ENCODE measurements at places on chromosomes 7 and 10.
A peak's percentile ranks its signal among the peaks of the same experiment; 100 is the strongest.

DNA sequence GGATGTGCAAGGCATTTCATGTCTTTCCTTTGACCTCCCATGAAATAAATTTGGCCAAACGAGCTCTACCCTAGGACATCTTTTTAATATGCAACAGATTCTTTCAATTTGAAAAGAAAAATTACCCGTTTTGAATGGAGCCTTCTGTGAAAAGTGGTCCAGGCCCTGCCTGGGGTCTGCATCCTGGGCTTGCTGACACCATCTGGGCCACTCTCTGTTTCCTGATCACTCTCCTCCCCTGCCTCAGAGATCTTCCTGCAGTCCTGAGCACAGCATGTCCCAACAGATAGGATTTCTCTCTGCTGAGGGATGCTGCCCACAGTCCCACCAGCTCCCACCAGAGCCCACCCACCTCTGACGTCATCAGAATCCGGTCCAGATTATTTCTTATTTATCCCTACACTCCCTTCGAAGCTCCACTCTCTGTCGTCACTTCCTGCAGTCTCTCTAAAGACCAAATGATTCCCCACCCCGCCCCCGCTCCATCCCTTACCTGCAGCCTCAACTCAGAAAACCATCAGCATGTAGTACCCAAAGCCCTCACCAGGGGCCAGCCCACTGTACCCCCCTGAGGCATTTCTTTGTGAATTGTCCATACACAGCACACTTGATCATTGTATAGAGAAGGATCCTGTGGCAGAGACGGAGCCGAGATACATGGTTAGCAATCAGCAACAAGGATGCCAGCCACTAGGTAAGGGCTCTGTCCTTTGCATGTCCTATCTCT, 192.1 kb upstream of the MGMT start:
- H3K4me1 ChIP-seq, result peaks cover 11% of the 10 kb centered on the region
- H3K27me3 ChIP-seq, result no peaks in the 10 kb centered on the region
- H3K36me3 ChIP-seq, result no peaks in the 10 kb centered on the region
- no peak overlapping the region for H3K27ac ChIP-seq
- no peak overlapping the region for H3K4me3 ChIP-seq

DNA sequence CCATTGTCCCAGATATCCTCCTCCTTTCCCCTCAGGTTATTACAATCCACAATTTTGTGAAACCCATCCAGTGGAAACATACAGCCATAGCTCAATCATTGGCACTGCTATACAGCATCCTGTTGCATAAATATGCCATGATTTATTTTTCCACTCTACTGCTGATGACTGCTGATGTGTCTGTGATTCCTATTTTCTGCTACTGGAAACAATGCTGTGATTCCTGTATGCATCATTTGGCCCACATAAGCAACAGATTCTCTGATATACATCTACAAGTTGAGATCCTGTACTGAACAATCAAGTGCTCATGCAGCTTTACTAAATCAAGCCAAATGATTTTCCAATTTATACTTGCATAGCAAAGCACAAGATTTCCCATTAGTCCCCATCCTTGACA, 39.6 kb downstream of the CUL2 start:
- H3K27me3 ChIP-seq, result no peaks in the 10 kb centered on the region
- H3K36me3 ChIP-seq, result peaks cover 22% of the 10 kb centered on the region
- H3K27ac ChIP-seq, result no peak overlapping the region
- H3K4me1 ChIP-seq, result no peaks in the 10 kb centered on the region
- H3K4me3 ChIP-seq, result no peak overlapping the region

GRCh38 chr7:786472-787255, 45.6 kb upstream of the SUN1 start:
- no peaks in the 10 kb centered on the region for H3K4me1 ChIP-seq
- H3K27me3 ChIP-seq, result no peaks in the 10 kb centered on the region
- DNase-seq, result peak; percentile 61
- H3K27ac ChIP-seq, result no peak overlapping the region
- peaks cover 43% of the 10 kb centered on the region for H3K36me3 ChIP-seq
- no peak overlapping the region for H3K4me3 ChIP-seq

- no peaks in the 10 kb centered on the region for H3K4me1 ChIP-seq
- H3K4me3 ChIP-seq, result no peak overlapping the region
- no peak overlapping the region for H3K27ac ChIP-seq
- H3K36me3 ChIP-seq, result no peaks in the 10 kb centered on the region
- H3K27me3 ChIP-seq, result no peaks in the 10 kb centered on the region
Observed at GRCh38 chr7:70044525-70044924, 446.2 kb downstream of the AUTS2 start.

- H3K27me3 ChIP-seq, result no peaks in the 10 kb centered on the region
- no peaks in the 10 kb centered on the region for H3K36me3 ChIP-seq
- no peak overlapping the region for H3K4me3 ChIP-seq
- H3K27ac ChIP-seq, result no peak overlapping the region
- DNase-seq, result no peak
Observed at GRCh38 chr10:48531486-48531885, 73.4 kb downstream of the ARHGAP22 start.

DNA sequence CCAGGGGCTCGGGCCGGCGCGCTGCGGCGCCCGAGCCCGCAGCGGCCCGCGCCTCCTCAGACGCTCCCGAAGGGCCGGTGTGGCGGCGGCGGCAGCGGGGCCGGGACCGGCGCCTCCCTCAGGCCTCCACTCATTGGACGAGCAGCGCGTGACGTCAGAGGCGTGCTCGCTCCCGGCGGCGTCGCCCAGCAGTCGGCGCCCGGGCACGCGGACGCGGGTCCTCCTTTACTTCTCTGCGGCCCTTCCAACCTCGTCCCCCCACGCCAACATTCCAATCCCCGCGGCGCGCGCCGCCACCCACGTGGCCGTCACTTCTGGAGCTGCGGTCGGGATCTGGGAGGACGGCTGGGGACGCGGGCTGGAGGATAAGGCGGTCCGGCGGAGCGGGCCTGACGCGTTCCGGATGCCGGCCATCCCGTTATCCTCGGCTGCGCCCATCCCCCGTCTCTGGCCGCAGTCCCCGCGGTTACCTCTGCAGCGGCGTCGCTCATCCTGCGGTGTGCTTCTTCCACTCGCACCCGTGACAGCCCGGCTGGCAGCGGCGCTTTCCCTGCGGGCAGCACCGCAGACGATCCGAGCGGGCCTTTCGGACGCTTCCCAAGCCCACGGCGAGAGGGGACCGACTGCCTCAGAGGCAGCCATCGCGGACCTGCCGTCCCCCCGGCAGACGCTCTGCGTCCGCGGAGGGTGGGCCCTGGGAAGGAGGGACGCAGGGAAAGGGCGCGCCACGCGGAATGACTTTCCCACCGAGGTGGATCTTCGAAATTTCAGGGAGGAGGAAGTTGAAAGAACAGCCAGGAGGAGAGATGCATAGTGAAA, at the start of gene PDZD8:
PDZD8 (minus strand) TSS at position 81 of the 819 bp plus-strand sequence. CDS start 213 bp downstream, outside the sequence.
- H3K27ac ChIP-seq, result peak within 1 kb of the TSS; percentile 77
- H3K27me3 ChIP-seq, result no peaks in the 10 kb centered on the region
- H3K4me1 ChIP-seq, result peaks cover 15% of the 10 kb centered on the region
- no peaks in the 10 kb centered on the region for H3K36me3 ChIP-seq
- DNase-seq, result peak; percentile 91

- peak overlapping the region; percentile 65 for H3K4me3 ChIP-seq
- peaks cover 66% of the 10 kb centered on the region for H3K27me3 ChIP-seq
- no peak overlapping the region for H3K27ac ChIP-seq
- H3K36me3 ChIP-seq, result no peaks in the 10 kb centered on the region
- DNase-seq, result peak; percentile 43
- H3K4me1 ChIP-seq, result no peaks in the 10 kb centered on the region
Observed at GRCh38 chr10:69572159-69573055, 815 bp downstream of the NEUROG3 start.

- H3K4me3 ChIP-seq, result no peak overlapping the region
- H3K36me3 ChIP-seq, result peaks cover 17% of the 10 kb centered on the region
- H3K27ac ChIP-seq, result no peak overlapping the region
- no peaks in the 10 kb centered on the region for H3K4me1 ChIP-seq
- DNase-seq, result no peak
Observed at GRCh38 chr10:103080891-103081581, 112.0 kb downstream of the NT5C2 start.

DNA sequence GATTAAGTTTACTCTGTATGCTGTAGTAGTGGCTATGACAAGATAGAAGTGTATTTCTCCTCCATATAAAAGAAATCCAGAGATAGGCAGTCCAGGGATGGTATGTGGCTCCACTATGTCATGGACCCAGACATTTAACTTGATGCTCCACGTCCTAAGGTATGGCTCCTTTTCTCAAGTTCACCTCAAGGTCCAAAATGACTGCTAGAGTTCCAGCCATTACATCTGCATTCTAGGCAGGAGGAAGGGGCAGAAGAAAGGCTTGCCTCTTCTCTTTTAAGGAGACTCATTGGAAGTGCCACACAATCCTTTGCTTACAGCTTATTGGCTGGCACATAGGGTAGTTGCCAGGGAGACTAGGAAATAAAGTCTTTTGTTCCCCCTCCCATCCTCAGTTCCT, 27.7 kb upstream of the ATXN7L1 start:
- H3K27me3 ChIP-seq, result no peaks in the 10 kb centered on the region
- H3K36me3 ChIP-seq, result no peaks in the 10 kb centered on the region
- H3K4me1 ChIP-seq, result no peaks in the 10 kb centered on the region
- no peak for DNase-seq

GRCh38 chr10:9302140-9302746, 1247.8 kb downstream of the GATA3 start:
- H3K27ac ChIP-seq, result no peak overlapping the region
- no peaks in the 10 kb centered on the region for H3K27me3 ChIP-seq
- H3K36me3 ChIP-seq, result no peaks in the 10 kb centered on the region
- no peak overlapping the region for H3K4me3 ChIP-seq

- H3K27ac ChIP-seq, result no peak overlapping the region
- no peak overlapping the region for H3K4me3 ChIP-seq
- peaks cover 8% of the 10 kb centered on the region for H3K4me1 ChIP-seq
- H3K27me3 ChIP-seq, result no peaks in the 10 kb centered on the region
Observed at GRCh38 chr10:104300002-104300735, 31.2 kb downstream of the GSTO2 start.

DNA sequence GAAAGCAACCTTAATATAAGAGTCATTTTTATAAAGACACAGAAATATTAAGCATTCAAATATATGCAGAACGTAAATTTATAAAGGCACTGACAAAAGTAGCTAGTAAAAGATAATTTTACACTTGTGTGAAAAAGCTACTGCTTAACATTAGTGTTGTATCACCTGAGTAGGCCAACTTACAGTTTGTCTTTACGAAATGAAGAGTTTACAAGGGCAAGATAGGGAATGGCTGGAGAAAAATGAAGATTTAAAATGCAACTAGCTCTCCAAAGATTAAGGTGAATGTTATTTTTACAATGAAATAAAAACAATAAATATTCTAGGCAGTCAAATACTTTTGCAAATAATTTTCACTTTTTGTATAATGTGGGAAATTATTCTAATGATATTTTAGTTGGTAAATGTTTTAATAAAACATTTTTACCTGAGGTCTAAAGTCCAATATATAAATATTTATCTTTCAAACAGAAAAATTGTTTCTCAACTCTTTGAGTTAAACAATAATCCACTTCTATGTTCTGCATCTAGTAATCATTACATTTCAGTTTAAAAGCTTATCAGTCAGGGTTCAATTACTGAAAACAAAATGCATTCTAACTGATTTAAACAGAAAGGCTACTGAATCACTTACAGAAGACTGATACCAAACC, 382.6 kb downstream of the IPMK start:
- DNase-seq, result no peak
- no peak overlapping the region for H3K4me3 ChIP-seq
- no peaks in the 10 kb centered on the region for H3K4me1 ChIP-seq
- H3K36me3 ChIP-seq, result no peaks in the 10 kb centered on the region
- H3K27ac ChIP-seq, result no peak overlapping the region

DNA sequence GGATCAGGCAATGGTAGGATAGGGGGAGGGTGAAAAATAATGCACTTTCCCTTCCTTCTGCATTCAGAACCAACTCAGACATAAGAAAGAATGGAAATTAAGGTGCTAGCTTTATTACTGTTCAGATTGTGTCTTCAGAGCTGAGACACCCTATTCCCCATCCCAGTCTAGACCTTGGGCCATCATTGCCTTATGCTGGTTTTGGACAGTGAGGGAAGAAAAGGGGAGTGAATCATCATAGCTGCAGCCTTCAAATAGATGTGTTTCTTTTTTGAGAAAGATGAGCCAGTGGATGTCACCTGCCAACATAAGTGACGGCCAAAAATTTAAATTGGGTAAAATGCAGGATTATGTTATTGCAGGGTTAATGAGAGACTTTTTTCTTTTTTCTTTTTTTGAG, 27.0 kb upstream of the TOMM7 start:
- no peak overlapping the region for H3K4me3 ChIP-seq
- no peaks in the 10 kb centered on the region for H3K36me3 ChIP-seq
- peaks cover 7% of the 10 kb centered on the region for H3K4me1 ChIP-seq
- no peaks in the 10 kb centered on the region for H3K27me3 ChIP-seq
- no peak for DNase-seq

GRCh38 chr7:35544028-35544742, 150.8 kb downstream of the HERPUD2 start:
- H3K27me3 ChIP-seq, result no peaks in the 10 kb centered on the region
- H3K4me1 ChIP-seq, result no peaks in the 10 kb centered on the region
- DNase-seq, result no peak
- no peak overlapping the region for H3K4me3 ChIP-seq
- H3K36me3 ChIP-seq, result no peaks in the 10 kb centered on the region

- no peaks in the 10 kb centered on the region for H3K4me1 ChIP-seq
- DNase-seq, result no peak
- H3K4me3 ChIP-seq, result no peak overlapping the region
- no peaks in the 10 kb centered on the region for H3K36me3 ChIP-seq
Observed at GRCh38 chr7:85713171-85713570, 526.3 kb upstream of the SEMA3D start.

DNA sequence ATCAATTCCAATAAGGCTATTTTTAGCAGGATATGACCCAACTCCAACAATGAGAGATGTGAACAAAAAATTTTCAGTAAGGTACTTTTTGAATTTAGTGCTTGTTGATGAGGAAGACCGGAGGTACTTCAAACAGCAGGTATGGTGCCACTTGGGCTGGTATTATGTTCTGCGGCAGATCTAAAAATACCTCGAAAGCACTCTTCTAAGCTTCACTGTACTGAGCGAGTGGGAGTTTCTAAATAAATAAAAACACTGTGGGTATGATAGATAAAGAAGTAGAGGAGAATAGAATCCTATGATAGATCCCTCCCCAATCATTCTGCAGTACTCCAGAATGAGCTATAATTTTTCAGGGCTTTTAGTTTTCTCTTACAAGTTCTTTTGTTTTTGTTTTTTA, 11.5 kb upstream of the SUPV3L1 start:
- H3K27ac ChIP-seq, result no peak overlapping the region
- no peak for DNase-seq
- no peaks in the 10 kb centered on the region for H3K27me3 ChIP-seq
- H3K36me3 ChIP-seq, result peaks cover 54% of the 10 kb centered on the region

- H3K4me1 ChIP-seq, result no peaks in the 10 kb centered on the region
- peak overlapping the region; percentile 68 for H3K27ac ChIP-seq
- H3K27me3 ChIP-seq, result peaks cover 13% of the 10 kb centered on the region
- no peaks in the 10 kb centered on the region for H3K36me3 ChIP-seq
- H3K4me3 ChIP-seq, result peak overlapping the region; percentile 82
Observed at GRCh38 chr10:3068201-3068967, 1.0 kb downstream of the PFKP start.

DNA sequence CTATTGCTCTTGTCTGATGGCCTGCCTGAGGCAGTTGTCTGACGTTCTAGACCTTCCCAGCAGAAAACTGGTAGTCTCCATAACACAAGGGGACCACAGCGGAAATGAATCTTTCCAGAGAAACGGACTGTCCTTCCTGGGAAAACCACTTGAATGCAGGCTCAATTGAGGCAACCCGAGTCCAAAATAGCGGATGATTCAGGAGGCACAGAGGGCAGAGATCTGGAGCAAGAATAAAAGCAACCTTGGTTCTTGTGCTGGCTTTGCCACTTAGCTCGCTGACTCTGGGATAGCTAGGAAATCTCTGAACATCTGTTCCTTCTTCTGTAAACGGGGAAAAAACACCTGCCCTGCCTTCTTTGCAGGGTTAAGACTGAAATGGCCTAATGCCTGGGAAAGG, 178.8 kb downstream of the NEURL1 start:
- no peak overlapping the region for H3K27ac ChIP-seq
- H3K36me3 ChIP-seq, result no peaks in the 10 kb centered on the region
- no peaks in the 10 kb centered on the region for H3K27me3 ChIP-seq
- no peaks in the 10 kb centered on the region for H3K4me1 ChIP-seq
